ENCODE measurements at places on chromosomes 4 and X.
A peak's percentile ranks its signal among the peaks of the same experiment; 100 is the strongest.

- no peak for DNase-seq
Measured at GRCh38 chr4:153943738-153944415, 155.0 kb upstream of the SFRP2 start.

GRCh38 chr4:147236806-147237205 lies 244.1 kb upstream of the EDNRA start:
- DNase-seq = no peak

- no peak for DNase-seq
Measured at GRCh38 chr4:121796283-121796682, 4.8 kb upstream of the EXOSC9 start.

- peak; percentile 10 for DNase-seq
Measured at GRCh38 chrX:56813318-56813837, 84.3 kb downstream of the NBDY start.

GRCh38 chr4:143230683-143231082 lies 46.0 kb downstream of the USP38 start:
- DNase-seq = no peak

DNA sequence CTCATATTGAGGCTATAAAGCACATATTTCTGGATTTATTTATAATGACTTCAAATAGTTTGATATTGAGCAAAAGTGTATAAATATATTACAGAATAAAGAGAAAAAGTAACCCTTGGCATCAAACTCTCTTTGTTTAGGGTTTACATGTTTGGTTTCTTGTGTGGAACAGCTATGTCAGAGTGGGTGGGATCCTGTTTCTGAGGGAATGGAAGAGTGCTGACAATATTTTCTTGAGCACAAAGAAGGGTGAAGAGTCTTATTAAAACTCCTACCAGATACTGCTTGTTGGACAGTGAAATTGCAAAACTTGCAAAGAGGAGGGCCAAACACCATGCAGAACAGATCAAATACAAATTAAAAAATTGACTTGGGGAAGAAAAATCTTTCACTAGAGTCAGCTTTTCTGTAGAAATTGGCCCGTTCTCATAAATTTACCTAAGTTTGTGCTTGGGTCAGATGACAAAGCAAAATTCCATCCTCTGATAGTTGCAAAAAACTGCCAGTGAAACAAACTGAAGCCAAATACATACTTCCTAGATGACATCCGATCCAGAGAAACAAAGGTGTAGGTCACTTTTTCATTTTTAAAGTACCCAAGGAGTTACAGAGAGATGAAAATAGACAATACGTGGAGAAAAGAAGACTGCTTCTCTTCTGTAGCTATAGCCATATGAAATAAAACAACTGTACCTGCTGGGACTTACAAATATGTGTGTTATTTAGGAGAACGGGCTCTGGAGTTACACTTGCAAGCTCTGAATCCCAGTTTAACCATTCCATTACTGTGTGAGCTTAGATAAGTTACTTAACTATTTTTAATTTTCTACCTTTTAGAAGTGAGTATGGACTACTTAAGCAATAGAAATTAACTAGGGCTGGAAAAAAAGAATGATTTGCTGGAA lies 133.3 kb downstream of the MAML3 start:
- no peak for DNase-seq

GRCh38 chr4:1900087-1900433 lies 28.9 kb downstream of the NSD2 start:
- DNase-seq = no peak

- no peak for DNase-seq
Measured at GRCh38 chrX:17098516-17099247, 152.2 kb downstream of the REPS2 start.

- DNase-seq = no peak
Measured at GRCh38 chr4:78788007-78788889, 12.1 kb downstream of the BMP2K start.

GRCh38 chrX:129804806-129805205 lies 25.1 kb downstream of the SASH3 start:
- DNase-seq = no peak

DNA sequence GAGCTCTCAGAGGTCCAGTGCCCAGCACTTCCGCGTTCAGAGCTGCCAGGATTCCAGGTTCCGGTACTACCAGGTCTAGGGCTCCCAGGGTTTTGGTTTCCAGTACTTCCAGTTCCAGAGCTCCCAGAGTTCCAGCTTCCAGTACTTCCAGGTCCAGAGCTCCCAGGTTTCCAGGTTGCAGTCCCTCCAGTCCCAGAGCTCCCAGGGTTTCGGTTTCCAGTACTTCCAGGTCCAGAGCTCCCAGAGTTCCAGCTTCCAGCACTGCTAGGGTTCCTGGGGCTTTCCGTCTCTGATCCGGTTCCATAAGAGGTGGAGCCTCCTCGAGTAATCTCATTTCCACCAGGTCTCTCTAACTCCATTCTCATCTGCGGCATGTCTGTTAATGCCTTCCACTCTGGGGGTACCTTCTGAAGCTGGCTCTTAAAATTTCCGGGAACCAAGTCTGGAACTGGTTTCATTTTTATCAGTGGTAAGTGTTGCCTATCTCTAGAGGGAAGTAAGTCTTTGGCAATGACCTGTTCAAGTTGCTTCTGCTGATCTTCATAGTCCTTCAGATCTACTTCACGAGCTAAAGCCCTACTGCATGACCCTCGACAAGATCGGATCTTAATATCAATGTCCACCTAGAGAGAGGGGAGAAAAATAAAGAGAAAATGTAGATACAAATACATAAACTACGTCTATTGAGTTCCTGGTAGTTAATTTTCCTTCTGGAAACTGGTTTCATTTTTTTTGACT lies 4.1 kb downstream of the FGA start:
- DNase-seq = no peak

GRCh38 chr4:13483768-13484121 lies 395 bp downstream of the RAB28 start:
- DNase-seq = peak; percentile 41

- no peak for DNase-seq
Measured at GRCh38 chr4:77586951-77587383, 18.7 kb upstream of the CXCL13 start.

DNA sequence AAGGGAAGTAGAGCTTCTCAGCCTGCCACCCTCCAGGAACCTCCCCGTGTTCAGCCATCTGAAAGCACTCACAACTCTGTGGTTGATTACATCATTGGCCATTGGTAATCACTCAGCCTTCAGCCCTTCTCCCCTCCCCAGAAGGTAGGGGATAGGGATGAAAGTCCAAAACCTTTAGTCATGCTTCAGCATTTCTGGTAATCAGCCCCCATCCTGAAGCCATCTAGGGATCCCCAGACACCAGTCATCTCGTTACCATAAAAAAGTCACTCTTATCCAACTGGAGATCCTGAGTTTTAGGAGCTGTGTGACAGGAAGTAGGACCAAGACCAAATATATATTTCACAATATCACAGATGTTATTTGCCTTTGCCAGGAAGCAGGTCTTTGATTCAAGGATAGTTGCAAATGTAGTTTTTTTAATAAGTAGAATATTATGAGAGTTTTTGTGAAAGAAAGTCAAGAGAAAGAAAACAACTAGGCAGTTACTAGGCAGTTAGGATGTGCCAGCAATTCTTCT lies 364.6 kb upstream of the NOCT start:
- DNase-seq = no peak

GRCh38 chr4:86837691-86838503 lies 11.3 kb downstream of the SLC10A6 start:
- DNase-seq = no peak

DNA sequence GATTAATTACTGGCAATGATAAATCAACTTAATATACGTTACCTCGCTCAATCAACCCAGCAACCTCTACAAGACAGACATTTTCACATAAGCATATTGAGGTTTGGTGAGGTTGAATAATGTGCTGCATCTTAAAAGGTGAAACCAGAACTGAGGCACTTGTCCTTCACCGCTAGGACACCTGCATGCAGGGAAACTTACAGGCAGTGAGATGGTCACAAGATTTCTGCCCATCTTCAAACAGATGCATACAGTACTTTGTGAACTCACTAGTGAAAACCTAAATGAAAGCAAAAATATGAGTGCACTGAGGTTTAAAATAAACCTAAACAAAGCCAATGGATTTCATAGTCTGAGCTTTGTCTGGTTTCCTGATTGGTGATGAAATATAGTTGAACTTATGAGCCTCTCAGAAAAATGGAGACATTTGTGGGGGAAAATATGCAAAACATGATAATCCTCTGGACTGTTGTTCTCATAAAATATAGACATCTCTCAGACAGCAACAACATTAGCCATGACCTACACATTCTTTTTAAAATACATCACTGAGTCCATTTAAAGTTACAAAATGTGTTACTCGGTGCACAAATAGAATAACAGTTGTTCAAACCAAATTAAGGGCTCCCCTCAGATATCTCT lies 20.9 kb upstream of the PRSS12 start:
- no peak for DNase-seq

GRCh38 chr4:114209584-114209983 lies 230.1 kb upstream of the ARSJ start:
- DNase-seq = no peak

DNA sequence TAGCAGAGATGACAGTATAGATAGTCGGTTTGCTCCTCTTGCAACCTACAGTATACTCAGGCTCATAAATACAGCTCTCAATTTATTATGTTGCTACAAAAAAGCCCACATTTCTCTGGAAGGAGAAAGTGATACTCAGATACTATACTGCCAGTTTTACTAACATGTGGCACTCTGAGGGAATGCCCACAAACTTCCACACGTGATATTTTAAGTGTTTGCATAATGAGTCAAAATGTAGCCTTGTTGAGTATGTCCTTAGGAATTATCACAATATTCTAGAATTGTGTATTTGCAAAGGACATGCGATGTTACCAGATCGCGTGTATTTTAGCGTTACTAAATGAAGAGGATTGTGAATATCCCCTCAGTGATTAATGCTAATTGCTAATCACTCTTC lies 929.1 kb downstream of the STIM2 start:
- DNase-seq = no peak

DNA sequence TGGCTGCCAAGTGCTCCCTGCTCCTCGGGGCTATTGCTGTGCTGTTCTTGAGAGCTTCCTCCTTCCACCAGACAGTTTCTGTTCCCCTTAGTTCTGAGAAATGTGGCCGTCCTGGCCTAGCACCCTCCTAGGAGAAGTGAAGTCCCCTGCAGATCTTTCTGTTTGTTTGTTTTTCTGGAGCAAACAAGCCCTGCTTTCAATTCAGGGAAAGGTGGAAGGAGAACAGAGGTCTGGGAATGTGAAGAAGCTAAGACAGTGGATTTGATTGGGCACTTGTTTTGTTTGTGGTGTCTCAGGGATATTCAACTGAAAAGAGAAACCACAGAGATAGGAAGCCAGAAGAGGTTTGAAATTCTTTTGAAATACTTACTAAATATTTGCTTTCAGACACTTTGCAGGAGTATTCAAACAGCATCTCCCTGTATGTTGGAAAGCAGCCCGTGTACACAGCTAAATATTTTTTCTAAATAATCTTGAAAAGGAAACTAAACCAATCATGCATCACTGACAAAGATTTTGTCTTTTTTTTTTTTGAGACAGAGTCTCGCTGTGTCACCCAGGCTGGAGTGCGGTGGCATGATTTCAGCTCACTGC lies 36.5 kb upstream of the PPM1K start:
- DNase-seq = no peak

- no peak for DNase-seq
Measured at GRCh38 chr4:24896977-24897376, 15.9 kb downstream of the CCDC149 start.
